ENCODE measurements at places on chromosomes 1 and 21.

DNA sequence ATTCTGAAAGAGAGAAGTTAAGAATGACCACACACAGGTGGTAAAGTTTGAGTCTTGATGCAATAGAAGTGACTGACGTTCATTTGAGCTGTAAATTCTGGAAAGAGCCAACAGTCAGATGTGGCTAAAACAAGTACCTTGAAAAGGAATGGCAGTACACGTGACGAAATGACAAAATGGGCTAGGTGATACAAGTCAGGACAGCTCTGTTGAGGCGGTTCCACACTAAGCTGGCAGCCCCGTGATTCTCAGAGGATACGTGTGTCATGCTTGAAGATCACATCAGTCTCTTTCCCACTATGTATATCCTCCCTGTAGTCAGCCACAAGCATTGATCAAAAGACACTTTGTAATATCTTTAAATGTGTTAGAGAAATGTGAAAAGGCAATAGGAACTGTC is 881.3 kb upstream of the ADGRL2 start:
- no peak for DNase-seq

DNA sequence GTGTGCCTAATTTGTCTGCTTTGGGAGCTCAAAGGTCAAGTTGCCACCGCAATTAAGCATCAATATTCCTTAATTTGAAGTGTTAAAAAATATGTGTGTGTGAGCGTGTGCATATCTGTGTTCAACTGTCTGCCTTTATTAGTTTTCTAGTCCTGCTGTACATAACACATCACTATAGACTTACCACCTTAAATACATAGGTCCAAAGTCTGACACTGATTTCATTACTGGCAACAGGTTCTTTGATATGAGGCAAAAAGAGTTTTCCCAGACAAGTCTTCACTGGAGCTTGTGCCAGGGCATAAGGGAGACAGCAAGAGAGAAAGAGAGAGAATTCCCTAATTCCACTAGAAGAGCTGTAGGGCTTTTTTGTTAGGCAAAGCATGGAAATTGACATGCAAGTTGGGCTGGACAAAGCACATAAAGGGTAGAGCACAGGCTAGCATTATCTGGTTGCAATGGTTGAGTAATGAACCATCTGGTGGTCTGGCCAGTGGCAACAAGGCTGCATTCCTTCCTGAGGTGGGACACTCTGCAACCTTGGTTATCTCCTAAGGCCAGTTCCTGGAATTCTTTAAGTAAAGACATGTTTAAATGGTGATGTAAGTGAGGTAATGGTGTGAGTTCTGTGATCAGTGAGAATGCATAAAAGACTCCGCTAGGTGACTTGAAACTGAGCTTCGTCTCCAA is 457.2 kb upstream of the ADAMTS5 start:
- peak; percentile 69 for DNase-seq

GRCh38 chr1:212463565-212464285 is 31.0 kb downstream of the NENF start:
- no peak for DNase-seq

DNA sequence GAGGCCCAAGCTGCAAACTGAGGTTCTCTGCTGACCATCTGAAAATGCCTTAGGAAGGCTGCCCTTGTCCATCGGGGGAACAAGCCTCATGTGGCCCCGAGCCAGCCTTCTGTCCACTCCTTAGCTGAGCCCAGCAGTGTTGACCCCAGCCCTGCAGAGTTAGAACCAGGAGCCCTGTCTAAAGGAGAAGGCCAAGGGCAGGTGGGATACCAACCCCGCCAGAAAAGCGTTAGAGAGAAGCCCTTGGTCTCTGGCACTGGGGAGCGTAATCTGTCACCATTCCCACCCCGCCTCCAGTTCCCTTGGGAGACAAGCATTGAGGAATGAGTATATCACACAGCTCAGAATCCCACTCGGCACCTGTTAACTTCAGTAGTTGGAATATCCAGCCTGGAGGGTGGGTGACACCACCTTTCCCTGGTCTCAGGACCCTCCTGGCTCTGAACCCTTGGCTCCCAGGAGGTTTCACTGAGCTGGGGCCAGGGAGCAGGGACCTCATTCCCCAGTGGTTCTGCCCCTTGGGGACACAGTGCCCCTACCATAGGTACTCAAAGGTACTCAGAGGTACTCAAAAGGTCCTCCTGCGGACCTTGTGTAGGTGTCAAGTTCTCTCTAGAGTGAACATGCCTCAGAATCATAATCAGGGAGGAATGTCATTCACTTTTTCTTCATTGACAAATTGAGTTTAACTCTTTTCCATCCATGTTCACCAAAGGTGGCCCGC is 16.4 kb downstream of the ETS2 start:
- DNase-seq = no peak

DNA sequence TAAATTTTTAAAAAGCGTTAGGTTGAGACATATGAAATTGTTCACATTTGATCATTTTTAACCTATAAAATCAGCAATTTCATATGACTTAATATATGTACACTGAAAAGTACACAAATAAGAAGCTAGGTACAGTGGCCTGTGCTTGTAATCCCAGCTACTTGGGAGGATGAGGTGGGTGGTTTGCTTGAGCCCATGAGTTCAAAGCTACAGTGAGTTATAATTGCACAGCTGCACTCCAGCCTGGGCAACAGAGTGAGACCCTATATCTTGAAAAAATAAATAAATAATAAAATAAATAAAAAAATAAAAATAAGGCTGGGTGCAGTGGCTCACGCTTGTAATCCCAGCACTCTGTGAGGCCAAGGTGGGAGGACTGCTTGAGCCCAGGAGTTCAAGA is 5.2 kb upstream of the EPB41 start:
- DNase-seq = no peak

DNA sequence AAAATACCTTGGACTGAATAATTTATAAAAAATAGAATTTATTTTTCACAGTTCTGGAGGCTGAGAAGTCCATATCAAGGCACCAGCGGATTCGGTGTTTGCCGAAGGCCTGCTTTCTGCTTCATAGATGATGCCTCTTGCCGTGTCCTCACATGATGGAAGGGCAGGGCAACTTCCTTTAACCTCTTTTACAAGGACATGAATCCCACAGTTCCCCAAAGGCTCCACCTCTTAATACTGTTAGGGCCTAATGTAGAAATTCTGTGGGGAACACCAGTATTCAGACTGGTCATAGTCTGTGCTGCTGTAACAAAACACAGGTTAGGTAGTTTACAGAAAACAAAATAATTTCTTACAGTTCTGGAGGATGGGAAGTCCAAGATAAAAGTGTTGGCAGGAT is 25.9 kb downstream of the DYRK1A start:
- no peak for DNase-seq

DNA sequence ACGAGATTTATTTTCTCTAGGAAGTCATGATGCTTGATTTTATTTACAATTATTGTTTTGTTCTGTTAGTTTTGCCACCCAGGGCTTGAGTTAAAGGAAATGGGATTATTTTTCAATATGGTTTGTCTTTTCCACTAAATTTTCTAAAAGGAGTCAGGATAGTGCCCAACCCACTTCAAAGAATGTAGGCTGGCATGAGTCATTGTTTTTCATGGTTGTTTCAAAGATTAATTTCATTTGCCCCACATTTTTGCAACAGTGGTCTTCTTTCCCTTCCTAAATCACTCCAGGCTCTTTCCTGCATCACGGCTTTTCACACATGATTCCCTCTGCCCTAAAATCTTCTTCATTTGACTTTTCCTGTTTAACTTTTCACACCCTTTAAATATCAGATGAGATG is 2.5 kb downstream of the SLAMF6 start:
- no peak for DNase-seq

DNA sequence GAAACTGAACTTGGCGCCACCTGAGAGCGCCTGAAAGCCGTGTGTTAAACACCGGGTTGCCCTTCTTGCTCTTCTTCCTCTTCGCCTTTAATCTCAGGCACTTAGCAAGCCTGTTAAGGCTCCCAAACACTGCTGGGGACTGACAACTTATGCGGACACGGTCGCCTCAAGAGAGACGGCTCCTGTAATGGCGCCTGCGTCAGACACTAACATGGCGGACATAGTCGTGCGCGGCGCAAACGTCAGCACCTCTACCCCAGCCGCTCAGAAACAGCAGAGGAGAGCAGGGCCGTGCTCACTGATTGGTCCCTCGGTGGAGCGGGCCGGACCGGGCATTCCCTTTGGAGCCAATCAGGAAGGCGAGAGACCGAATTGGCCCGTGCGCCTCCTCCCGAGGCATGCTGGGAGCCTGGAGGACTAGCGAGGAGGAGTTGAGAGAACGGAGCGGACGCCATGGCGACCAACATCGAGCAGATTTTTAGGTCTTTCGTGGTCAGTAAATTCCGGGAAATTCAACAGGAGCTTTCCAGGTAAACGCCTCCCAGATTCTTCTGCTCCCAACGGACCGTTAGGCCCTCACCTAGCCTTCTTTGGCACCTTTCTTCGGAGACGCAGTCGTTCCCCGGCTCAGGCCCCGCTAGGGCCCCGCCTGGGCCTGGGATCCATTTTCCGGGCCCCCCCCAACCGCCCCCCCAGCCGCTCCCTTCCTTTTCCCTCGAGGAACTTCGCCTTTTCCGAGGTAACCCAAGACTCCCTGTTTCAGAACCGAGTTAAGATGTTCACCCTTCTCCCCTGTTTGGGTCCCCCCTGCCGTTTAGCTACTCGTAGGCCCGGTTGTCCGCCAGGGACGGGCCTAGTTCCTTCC is at the start of gene SON:
SON (plus strand) TSS at position 399 of the 865 bp plus-strand sequence; CDS start at position 454, 55 bp downstream.
- peak; percentile 98 for DNase-seq

DNA sequence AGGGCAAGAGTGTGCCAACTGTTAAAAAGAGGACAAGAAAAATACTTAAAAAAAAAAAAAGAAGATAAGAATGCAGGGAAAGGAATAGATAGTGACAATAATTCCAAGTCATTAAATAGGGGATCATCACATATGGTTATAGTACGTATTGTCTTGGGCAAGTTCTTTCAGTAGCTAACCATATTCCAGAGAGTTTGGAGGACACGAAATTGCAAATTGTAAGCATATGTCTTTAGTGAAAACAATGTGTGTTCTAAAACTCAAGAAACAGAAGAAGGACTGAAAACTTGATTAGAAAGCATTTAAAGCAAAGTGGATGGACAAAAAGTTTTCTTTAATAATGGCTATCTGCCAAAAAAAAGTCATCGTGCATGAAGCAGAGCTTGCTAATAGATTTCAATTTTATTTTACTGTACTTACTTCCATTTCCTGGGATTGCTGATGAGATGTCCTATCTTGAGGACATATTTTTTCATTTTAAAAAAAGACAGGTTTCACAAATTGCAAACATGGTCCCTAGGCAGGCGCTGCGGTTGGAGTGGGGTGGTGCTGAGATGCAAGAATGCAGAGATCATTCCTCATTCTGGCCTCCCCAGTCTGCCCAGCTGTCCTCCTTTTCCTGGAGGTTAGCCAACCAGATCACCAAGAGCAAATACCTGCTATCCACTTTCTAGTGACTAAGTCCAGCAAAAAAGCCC is 11.9 kb downstream of the TSPAN2 start:
- no peak for DNase-seq

- no peak for DNase-seq
These were observed 8.0 kb upstream of the ELAPOR1 start for GRCh38 chr1:109105881-109106280.
